ENCODE measurements at places on chromosomes 12 and 14.

DNA sequence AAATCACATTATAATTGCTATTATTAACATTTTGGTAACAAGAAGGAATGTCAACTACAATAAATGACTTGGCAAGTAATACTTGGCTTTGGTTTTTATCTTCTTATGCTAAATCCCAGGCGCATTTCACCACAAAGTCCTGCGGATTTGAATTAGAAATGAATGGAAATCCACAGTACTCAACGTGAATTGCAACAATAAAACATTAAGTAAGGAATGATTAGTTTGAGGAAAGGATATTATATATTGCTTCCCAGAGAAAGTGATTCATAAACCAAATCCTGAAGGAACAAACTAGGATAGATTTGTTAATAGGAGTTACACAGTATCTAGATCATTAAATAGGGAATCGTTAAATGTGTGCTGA lies 1089.7 kb downstream of the TRHDE start:
- no peak for DNase-seq

GRCh38 chr14:103243764-103244737 lies 90.0 kb upstream of the EIF5 start:
- DNase-seq, result peak; percentile 38

DNA sequence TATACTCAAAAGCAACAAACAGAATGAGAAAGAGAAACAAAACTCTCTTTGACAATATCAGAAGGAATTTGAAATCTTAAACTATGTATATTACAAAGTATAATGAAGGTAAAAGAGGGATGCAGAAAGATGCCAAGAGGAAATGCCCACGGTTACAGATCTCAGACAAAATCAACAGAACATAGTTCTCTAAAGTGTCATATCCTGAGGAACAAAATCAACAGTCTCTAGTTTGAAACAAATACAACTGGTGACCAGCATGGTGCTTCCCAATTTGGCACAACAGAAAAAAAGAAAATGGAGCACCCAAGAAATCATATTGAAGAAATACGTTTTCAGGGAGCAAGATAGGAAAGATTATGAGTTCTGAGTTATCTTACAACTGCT lies 116.5 kb downstream of the METTL25 start:
- no peak for DNase-seq

GRCh38 chr14:92635031-92635430 lies 113.4 kb downstream of the LGMN start:
- no peak for DNase-seq

DNA sequence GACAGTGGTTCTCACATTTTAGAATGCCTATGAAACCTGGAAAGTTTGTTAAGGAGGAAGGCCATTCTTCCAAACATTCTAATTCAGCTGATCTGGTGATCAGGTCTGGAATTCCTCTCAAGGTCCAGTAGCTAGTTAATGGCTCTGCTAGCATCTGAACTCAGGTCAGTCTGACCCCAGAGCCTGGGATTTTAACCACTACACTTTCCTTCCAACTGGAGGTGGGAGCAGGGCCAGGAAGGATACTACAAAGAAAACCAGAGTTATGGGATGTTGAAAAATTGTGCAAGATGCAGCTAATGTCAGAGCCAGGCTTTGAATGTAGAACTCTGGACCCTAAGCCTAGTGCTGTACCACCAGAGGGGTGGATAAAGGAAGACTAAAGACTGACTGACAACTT lies 73.6 kb upstream of the NID2 start:
- DNase-seq, result no peak

GRCh38 chr14:96624661-96625425 lies 122.7 kb downstream of the PAPOLA start:
- no peak for DNase-seq

GRCh38 chr14:24171422-24172260 lies at the start of gene REC8:
Gene REC8 (plus strand): TSS chr14:24172080. CDS start chr14:24172553, 473 bp downstream.
- no peak for DNase-seq

- DNase-seq, result no peak
These were observed 149.0 kb upstream of the RMST start for GRCh38 chr12:97313471-97314190.

GRCh38 chr14:104106471-104106991 lies 21.0 kb downstream of the ASPG start:
- no peak for DNase-seq
